ENCODE measurements at places on chromosomes 6 and 20.

- DNase-seq = no peak
These were observed 43.4 kb downstream of the PLCG1 start for GRCh38 chr20:41180599-41181333.

- DNase-seq = no peak
These were observed 44.9 kb upstream of the SUPT3H start for GRCh38 chr6:45422503-45423110.

DNA sequence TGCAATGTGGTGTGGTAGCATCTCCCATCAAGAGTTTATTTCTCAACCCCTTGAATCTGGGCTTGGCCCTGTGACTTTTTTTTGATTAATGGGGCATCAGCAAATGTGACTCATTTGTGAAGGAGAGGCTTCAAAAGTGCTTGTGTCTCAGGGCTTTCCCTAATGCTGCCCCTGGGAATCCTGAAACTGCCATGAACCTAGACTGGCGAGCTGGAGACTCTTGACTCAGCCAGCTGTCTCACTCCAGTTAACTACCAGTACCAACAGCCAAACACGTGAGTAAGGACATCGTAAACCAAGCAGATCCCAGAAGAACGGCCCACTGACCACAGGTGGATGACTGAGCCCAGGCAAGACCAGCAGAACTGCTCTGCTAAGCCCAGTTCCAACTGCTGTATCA lies 72.8 kb upstream of the ADTRP start:
- DNase-seq = no peak

- DNase-seq = no peak
These were observed 71.4 kb downstream of the SOBP start for GRCh38 chr6:107561306-107561705.

DNA sequence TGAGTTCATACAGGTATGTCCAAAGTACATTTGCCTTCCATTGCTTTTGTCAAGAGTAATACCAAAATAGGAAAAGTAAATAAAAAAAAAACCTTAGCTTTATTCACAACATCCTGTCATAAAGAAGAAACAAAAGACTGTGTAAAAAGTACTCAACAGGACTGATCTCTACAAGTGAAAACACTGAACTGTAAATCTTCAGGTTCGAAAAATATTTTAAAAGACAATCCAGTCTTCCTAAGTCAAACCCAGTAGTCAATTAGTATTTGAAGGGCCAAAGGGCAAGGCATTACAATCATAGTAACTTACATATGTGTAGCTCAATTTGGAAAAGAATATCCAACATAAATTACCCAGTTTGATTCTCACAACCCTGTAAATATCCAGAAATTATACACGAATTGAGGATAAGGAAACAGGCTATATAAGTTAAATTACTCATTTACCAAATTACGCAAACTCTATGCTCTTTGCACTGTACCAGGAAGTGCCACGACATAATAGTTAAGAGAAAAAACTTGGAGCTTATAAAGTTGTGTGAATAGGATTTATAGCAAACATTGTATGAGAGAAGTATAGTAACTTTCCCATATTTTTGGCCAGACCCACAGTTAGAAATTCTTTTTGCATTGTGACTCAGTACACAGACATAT lies 21.2 kb downstream of the PTPRK start:
- DNase-seq = no peak

DNA sequence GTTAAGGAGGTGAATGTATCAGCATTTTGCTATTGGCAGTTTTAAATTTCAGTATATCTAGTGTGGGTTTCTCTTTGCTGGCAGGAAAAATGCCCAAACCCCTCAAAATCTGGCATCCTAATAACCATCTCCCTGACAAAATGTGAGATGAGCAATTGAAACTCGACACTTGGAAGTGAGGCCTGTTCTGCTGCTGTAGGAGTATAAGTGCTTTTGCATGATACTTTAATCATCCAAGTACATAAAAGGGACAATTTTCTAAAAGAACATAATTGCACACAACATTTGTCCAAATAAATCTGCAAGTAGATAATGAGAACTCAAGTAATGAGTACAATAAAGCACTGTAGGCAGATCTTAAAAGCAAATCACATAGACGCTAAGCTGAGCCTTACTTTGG lies 36.5 kb downstream of the LAMP5 start:
- no peak for DNase-seq

- no peak for DNase-seq
These were observed 1.9 kb downstream of the VWA7 start for GRCh38 chr6:31775184-31775583.

DNA sequence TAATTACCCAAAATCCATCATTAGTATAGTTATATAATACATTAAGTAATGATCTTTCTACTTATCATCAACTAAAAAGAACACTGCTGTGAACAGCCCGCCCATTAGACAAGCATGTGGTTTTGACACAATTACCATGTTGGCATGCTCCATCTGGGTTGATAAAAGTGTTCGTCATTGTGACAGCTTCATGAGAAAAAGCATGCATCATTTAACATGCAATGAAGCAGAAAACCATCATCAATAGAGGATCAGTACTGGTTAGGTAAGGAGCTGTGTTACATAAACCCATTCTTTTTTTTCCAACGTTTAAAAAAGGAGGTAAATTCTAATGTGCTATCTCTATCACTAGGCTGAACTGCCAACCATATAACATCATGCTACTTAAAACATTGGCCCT lies 101.9 kb downstream of the EPB41L2 start:
- DNase-seq = no peak
